Endothelial cell of umbilical vein (primary cell): ENCODE measurements at places on chromosomes 6 and 20. TPM values are rescaled to one million over a fixed set of nuclear protein-coding genes. Genes with fewer than 3 reads are reported as not detected.
A peak's percentile ranks its signal among the peaks of the same experiment; 100 is the strongest.

DNA sequence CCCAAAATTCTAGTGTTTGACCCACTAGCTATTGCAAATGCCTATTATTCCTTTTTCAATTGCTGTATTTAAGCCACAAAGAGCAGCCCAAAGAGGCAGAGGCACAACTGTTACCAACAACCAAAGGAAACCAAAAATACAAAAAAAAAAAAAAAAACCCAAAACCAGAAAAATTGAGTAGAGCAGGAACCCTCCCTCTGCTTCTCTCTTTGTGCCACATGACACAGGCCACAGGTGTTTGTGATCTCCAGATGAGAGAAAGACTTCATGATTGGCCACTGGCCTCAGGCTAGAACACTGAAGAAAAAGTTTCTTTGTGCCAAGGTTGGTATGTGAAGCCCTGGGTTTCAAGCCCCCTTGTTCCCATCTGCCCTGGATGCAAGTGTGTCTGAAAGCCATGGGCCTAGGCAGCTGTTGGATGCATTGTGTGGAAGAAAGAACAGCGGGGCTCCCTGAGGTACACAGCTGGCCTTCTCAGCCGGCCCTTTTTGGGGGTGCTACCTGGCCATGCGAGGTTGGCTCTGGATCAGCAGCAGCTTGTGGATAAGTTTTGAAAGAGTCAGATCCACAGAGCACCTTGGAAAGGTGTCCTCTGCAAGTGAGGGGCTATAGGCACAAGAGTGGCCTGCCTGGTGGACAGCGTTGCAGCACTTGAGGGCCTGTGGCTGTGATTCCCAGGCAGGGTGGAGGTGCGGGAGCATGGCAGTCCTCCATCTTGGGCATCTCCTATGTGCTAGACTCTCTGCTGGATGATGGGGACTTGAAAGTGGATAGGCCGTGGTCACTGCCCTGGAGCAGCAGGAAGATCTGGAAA is 204.5 kb downstream of the ZDHHC14 start:
- DNase-seq, result no peak

DNA sequence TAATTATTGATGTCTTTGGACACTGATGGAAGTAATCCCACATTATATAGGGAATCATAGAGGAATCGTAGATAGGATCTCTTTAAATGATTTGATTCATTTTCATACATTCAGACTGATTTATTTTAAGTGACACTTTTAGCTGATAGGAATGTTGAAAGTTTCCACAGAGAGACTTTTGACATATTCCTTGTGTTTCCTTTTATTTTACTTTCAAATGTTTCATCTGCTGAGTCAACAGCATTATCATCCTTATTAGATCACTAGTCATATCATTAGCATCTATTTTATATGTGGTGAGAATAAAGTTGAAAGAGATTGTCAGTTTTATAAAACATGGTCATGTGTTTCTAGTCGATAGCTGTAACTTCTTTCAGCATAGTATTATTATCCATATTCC is 13.4 kb downstream of the DCBLD1 start:
- DNase-seq, result no peak

DNA sequence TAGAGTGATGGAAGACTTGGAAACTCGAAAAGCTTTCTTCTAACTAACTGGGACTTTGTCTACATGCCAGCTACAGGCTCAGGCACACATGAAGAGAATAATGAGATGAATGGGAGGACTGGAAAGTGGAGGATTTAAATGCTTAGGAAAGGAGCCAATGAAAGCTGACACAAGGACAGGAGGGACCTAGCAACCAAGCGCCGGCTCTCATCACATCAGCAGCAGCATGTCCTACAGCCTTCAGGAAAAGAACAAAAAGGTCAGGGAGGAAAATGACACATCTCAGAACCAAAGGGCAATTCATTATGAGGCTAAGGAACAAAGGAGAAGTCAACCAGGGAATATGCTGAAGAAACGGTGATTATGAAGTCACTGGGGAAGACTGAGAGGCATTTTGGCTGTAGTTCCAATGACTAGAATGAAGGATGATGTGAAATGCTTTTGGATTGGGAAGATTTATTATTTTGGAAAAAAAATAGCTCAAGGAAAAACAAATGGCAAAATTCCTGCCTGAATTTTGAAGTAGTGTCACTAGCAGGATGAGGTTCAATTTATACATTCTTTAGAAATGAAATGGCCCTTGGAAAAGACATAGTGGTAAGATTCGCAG is 5.7 kb downstream of the BACH2 start:
- peak; percentile 17 for DNase-seq

GRCh38 chr20:46004889-46005473 is 3.7 kb upstream of the MMP9 start:
- no peak for DNase-seq

DNA sequence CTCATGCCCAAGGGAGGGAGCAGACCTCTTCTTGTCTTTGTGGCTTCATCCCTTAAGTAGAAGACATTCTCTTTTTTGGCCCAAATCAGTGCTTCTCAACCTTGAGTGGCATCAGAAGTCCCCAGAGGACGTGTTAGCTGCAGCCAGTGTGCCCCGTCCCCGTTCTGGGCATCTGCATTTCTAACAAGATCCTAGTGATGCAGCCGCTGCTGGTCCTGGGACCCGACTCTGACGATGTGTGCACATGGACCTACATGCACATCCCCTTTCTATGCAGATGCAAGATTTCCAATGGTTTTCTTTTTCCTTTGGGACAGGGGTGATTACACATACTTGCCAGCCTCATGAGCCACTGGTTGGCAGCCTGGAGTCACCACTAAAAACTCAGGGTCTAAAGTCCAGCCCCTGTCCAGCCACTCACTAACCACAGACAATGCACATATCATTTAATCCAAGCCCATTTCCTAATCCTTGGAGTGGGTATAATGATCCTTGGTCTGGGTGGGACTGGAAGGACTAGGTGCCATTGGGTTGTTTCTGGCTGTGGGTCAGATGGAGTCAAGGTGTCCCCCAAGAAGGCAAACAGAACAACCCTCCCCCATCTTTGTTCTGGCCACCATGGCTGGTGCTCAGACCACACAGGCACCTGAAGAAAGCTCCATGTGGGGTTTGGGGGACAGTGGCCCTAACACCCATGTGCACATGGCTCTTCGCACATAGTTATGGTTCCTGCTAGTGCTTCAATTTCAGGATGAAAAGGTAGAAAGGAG is 6.4 kb downstream of the ACSS1 start:
- no peak for DNase-seq

DNA sequence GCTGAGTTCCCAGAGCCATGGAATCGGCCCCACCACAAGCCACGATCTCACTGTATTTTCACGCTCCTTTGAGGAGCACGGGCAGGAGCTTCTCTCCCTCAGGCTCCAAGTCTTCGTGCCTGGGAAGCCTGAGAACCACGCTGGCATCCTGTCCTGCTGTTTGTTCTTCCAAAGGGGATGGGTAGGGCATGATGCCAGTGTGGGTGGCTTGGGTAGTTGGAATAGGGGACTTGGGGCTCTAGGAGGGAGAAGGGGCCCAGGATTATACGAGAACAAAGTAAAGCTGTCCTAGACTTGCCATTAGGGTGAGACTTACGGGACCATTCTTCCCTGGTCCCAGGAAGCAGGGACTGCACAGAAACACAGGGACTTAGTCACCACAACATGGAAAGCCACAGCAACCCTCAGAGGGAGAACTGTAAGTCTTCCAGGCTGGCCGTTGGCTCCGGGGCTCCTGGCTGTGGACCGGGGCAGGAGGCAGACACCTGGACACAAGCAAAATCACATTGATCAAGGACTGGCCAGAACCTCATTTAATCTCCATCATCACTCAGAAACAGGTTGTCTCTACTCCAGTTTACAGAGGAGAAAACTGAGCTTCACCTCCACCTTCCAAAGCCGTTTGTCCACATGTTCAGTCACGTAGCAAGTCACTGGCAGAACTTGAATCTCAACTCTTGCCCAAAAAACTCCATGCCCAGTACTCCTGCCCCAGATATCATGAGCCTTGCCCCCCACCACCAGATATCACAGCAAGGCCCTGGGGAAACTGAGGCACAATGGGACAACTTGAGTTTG is 1.3 kb downstream of the CCN5 start:
- no peak for DNase-seq

- peak; percentile 86 for DNase-seq
These were observed 56.2 kb upstream of the EDN1 start for GRCh38 chr6:12233693-12234571.

DNA sequence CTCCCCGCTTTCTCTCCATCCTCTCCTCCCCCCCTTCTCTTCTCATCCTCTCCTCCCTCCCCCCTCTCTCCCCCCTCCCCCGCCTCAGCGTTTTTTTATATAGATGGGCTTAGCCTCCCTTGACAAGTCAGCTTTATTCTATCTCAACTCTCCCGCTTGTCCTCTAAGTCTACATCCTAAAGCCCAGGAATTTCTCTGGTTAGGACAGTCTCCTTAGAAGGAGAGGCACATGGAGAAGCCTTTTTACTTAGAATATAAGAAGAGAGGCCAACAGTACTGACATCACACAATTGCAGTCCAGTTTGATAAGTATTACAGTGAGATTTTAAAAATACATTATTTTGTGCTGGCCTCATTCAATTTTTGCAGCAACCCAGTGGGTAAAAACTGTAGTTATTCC is 83.5 kb downstream of the LYRM2 start:
- DNase-seq, result no peak

- DNase-seq, result peak; percentile 58
These were observed 845 bp downstream of the ZMYND8 start for GRCh38 chr20:47355489-47356219.

- no peak for DNase-seq
These were observed 274.3 kb downstream of the QKI start for GRCh38 chr6:163688739-163689362.

DNA sequence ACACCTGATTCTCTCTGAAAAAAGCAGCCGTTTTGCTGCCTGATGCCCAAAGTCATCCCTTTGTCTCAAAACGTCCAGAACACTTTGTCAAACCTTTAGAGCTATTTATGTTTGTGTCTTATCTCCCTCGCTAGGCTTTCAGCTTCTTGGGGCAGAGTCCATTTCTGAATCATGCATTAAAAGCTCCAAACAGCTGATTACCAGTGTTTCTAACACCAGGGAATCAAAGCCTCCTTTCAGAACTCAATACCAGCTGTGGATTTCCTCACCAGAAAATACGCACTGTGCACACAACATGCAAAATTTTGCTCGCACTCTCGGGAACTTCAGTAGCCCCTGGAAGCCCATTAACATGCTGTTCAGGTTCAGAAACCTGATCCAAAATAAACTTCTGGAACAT is 333.3 kb downstream of the HACE1 start:
- DNase-seq, result peak; percentile 29

DNA sequence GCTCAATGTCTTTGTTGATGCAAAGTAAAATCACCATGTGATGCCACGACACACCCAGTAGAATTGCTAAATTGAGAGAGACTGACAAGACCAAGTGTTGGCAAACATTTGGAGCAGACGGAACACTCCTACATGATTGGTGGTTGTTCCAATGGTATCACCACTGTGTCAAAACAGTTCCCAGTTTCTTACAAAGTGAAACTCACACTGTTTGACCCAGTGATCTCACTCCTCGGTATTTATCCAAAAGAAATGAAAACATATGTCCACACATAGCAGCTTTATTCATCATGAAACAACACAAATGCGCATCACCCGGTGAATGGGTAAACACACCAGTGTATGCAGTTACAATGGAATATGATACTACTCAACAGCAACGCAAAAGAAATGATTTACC is 74.0 kb upstream of the SULF2 start:
- no peak for DNase-seq

DNA sequence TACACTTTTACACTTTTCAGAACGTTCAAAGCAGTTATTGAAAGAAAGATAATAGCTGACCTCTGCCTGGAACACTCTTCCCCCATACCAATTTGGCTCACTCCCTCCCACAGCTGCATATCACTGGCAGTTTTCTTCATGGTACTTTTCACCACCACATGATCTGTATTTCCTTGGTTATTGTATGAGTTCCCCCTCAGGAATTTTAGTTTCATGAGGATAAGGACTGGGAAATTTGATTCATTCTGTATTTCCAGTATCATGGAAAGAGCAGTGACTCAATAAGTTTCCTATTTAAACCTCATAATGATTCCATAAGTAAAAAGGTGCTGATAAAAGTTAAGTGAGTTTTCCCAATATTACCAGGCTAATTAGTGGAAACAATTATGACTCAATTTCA is 16.0 kb downstream of the HTR1B start:
- peak; percentile 78 for DNase-seq

DNA sequence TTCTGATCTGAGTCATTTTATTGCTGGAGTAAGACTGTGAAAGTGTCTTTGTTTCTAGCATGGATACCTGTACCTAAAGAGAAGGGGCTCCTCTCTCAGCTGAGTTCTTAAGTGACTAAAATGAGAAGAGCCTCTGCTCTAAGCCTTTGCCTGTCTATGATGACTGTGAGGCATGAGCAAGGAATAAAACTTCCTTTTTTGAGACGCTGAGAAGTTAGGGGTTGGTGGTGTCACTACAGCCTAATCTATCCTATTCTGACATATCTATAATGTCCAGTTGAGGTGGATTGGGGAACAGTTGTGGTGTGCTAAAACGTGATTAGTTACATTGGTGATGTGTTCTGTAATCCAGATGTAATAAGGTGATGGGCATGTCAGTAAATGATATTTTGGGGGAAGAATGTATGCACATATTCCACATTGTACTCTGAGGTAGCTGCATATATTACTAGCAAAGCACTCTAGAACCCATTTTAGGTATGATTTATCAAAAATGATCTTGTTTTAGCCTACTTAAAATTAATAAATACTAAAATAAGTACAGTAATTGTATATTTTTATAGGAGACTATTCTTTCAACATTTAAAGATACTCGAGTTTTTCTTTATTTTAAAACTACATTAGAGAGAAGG is 18.1 kb downstream of the ADGRB3 start:
- DNase-seq, result no peak

- DNase-seq, result no peak
These were observed 163.1 kb downstream of the FAXC start for GRCh38 chr6:99186417-99186816.

DNA sequence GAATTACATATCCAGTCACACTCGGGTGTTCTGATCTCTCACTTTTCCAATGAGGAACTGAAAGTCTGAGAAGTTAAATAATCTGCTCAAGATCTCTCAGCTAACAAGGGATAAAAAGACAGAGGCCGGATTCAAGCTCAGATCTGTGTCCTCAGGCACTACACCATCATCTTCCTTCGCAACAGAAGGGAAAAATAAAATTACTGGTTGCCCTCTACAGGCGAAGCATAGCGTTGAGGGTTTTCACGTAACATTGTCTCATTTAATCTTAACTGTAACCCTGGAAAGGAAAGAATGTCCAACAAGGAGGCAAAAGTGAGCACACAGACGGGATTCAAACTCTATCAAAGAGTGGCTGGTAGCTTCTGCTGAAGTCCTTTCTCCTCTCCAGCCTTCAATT is 67.8 kb upstream of the ANKEF1 start:
- DNase-seq, result no peak

The SH3BGRL2 gene
- 10.7 and 15.2 TPM in 2 replicates for total RNA-seq

The C6orf58 gene
- not detected in 2 replicates for total RNA-seq

The CRISP3 gene
- not detected in 2 replicates for total RNA-seq

The RFX6 gene
- not detected in 2 replicates for total RNA-seq

The THEMIS gene
- total RNA-seq, result not detected in 2 replicates

The LY6G6D gene
- total RNA-seq, result not detected in 2 replicates
